Activated T-helper 2 cell treated with anti-CD3 and anti-CD28 coated beads, Interferon-gamma antibody, Interleukin-2, Interleukin-4, amounts not matched to agents 10 μg/mL and 5 μg/mL and 100 μg/mL, durations not matched to agents 14 hours and 24 hours and 36 hours (primary cell): ENCODE measurements at places on chromosomes 12 and 14.

- no peak for DNase-seq
Measured at GRCh38 chr12:26196421-26196716, 996 bp downstream of the SSPN start.

- no peak for DNase-seq
Measured at GRCh38 chr14:92314182-92314581, 8.8 kb upstream of the SLC24A4 start.

GRCh38 chr12:15118955-15119354 is 102.3 kb downstream of the RERG start:
- no peak for DNase-seq

DNA sequence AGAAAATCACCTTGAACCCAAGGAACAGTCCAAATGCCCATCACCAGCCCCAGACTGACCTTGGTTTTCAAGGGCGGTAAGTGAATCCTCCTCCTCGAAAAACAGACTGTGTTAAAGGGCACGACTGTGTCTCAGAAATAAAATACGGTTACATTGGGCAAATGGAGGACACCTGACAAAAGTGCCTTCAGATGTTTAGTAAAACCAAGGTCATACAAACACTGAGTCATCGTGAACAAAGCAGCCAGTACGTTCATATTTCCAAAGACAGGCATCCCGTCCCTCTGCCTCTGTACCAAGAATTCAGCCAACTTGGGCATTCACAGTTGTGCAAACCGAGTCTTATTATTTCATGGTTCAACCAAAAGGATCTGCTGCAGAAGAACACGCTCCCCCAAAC is 25.9 kb downstream of the FOXN3 start:
- DNase-seq, result no peak

DNA sequence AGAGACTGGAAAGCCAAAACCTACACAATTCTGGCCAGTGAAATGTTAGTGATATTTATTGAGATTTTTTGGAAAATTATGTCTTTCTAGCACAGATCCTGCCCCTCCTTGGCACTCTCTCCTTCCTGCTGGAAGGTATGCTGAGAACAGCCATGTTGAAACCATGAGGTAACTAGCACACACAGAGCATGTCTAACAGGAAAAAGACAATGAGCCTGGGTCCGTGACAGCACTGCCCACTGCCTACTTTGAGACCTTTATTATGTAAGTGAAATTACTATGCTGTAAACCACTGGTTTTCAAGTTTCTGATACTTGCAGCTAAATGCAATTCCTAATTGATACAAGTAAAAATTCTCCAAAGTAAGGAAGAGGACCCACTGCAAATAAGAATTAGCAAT is 81.6 kb upstream of the SINHCAF start:
- DNase-seq, result no peak

GRCh38 chr12:41907021-41907420 is 237.7 kb downstream of the GXYLT1 start:
- no peak for DNase-seq

GRCh38 chr12:12474931-12475795 is 87.5 kb downstream of the DUSP16 start:
- DNase-seq, result peak; percentile 56

- DNase-seq, result no peak
Measured at GRCh38 chr14:68284333-68284732, 464.8 kb downstream of the RAD51B start.
